Fibroblast of skin of right biceps (primary cell): ENCODE measurements at places on chromosomes 2 and 18.

DNA sequence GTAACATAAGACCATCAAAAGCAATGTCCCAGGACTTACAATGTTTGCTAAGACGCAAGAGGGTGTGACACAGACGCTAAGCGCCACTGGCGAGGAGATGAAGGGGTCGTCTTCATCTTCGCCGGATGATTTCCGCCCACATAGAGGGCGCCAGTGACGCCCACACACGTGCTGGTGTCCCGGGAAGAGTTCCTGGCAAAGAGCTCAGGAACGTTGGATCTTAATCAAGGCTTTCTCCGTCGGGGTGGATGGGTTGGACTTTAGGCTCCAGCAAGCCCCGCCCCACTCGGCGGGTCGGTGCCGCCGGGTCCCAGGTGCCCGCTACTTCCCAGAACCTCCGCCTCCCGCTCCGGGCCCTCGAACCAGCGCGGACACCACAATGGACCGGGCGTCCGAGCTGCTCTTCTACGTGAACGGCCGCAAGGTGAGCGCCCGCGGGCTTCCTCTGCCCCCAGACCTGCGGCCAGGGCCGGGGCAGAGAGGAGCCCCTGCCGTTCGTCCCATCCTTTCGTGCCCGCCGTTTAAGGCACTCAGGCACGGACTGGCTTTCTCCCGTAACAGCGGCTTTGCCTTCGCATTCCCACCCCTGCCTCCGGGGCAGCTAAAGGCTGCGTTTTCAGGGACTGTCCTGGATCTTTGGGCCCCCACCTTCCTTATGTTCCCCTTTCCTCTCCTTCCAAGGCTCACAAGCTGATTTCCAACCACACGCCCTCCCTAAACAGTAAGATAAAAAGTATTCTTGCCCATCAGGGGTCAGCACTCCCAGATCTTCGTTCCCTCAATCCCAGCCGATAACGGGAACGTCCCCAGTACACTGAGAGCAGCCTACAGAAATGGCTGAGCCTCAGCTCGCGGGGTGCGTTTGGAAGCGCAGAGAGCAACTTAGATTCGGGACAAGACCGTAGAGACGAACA lies at the start of gene AOX1:
TSS of gene AOX1 (plus strand) at position 285 of the 914 bp plus-strand sequence. CDS start at position 380, 95 bp downstream.
- DNase-seq: peak; percentile 76

DNA sequence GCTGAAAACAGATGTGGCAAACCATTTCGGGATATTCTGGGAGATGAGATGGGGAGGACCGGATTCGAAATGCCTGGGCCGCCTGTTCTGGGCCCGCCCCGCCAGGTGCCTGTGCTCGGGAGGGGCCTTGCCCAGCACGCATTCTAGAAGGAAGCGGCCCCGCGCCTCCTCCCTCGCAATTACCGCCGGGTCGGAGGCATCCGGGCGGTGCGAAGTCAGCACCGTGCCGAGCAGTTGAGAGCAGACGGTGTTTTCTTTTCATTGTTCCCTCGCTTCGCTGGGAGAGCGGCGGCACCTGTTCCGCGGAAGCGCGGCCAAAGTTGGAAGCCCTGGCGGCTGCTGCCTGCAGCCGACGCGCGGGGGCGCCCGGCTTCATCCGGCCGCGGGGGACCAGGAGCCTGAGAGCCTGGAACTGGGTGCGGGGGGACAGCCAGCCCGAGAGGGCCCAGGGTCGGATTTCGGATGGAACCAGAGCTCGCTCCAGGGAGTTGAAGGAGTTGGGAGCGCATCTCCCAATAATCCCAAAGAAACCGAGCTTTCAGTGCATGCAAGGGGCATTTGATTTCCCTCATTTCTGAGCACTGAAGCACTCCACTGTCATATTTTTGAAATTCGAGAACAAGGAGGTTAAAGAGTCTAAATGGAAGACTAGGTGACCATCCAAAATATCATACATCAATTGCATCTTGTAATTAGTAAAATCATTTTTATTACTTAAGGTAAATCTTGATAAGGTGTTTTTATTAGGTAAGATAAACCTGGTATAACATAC lies 241.8 kb upstream of the RAB12 start:
- peak; percentile 22 for DNase-seq

DNA sequence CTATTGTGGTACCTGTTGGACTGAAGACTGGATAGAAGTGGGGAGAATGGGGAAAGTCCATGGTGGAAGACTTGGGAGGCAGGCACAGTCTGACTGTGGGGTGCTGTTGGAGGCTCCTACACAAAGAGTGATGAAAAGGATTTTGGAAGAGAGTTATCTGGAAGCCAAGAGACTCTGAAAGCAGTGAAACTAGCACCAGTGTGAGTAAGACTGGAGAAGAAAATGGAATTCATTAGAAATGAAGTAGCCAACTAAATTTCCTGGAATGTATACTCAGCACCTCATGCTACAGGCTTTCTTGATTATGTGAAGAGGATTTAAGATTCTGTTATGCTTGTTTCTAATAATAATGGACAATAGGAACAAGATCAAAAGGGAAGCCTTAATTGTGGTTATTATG lies 27.7 kb downstream of the ELP2 start:
- DNase-seq: peak; percentile 54

DNA sequence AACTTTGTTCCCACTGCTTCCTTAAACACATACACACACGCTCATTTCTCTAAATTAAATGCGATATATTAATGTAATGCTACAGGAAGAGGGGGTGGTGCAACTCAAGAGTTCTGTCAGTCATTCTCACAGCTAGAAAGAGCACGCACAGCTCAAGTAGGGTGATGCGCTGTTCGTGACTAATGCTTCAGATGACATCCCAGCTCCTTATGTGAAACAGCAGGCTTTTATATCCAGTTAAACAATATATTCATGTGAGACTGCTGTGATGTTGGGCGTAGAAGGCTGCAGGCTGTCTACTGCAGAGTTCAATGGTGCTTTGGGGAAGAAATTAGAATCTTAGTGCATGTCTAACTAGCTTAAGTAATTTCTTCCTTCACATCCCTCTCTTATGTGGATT lies 912.6 kb upstream of the FSHR start:
- peak; percentile 9 for DNase-seq

GRCh38 chr18:74604774-74605173 lies 7.1 kb downstream of the ZNF407 start:
- peak; percentile 63 for DNase-seq

GRCh38 chr2:54924121-54924520 lies 126.1 kb downstream of the RTN4 start:
- DNase-seq: no peak

GRCh38 chr18:33699372-33699771 lies 121.4 kb downstream of the ASXL3 start:
- DNase-seq: no peak

DNA sequence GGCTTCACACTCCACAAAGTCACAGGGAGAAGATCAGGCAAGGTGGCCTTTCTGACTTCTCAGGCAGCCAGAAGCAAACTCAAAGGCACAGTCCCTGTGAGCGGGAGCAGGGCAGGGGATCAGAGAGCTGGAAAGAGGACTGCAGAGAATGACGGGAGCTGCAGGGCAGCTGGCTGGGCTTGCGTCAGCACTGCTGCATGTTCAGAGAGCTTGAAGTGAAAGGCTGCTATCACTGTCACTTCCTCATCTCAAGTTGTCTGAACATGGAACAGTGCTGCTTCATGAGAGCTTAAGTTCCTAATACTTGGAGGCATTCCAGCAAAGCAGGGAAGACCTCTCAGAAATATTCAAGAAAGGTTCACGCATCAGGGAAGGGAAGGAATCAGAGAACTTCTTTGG lies 20.4 kb downstream of the TGFBRAP1 start:
- no peak for DNase-seq

DNA sequence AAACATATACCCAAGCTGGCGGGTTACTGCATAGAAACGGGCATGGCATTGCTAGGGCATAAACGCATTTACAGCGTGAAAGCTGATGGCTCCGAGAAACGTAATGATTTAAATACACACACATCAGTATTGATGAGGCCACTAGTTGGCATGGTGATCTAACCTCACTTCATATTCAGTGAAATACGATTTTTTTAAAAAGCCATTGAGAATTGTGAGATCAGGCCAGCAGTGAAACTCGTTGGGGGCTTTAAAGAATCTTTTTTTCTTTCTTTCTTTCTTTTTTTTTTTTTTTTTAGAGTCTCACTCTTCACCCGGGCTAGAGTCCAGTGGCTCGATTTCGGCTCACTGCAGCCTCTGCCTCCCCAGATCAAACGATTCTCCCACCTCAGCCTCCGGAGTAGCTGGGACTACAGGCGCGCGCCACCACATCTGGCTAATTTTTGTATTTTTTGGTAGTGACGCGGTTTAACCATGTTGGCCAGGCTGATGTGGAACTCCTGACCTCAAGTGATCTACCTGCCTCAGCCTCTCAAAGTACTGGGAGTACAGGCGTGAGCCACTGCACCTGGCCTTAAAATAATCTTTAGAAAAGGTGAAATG lies 2.4 kb upstream of the SMAD7 start:
- no peak for DNase-seq

- DNase-seq: no peak
These were observed 2.1 kb downstream of the FECH start for GRCh38 chr18:57584444-57584843.

GRCh38 chr2:30862054-30862651 lies 54.9 kb upstream of the CAPN13 start:
- peak; percentile 78 for DNase-seq

- DNase-seq: no peak
These were observed 131.1 kb downstream of the LTBP1 start for GRCh38 chr2:33077844-33078243.

GRCh38 chr2:209367075-209367747 lies 56.6 kb upstream of the MAP2 start:
- no peak for DNase-seq

GRCh38 chr2:143686585-143687164 lies 557.5 kb downstream of the ARHGAP15 start:
- DNase-seq: peak; percentile 49
